ENCODE measurements at places on chromosomes 5 and 9.

DNA sequence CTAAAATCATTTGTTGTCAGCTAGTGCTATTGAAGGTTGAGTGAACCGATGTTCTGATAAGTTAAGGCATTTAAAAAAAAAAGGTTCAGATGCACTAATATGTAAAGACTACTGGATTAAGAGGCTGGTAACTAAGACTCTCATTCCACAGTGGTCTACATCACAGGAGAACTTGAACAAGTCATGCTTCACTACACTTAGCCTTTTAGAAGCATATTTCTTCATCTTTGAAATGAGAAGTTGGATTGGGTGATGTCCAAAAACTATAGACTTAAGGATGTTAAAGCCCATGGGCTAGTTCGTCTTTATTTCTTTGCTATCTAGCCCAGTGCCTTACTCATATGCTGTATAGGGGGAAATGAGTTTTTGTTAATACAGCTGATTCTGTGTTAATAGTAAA is 107.2 kb downstream of the NDUFS4 start:
- no peak for DNase-seq

DNA sequence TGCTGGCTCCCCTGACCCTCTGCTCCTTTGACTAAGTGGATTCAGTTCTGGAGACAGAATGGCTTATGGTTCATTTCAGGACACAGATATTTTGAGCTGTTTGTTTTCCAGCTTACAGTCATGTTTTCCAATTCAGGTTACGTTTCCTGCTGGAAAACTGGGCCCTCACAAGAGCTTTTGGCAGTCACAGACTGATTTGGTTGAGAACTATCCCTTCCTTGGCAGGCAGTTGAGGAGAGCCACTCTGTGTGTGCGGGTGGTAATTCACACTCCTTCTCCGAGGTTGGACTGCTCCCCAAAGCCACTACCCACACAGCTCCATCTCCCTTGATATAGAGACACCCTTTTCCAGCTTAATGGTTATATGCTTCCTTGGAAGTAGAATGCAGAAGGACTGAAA is 534.5 kb downstream of the TMEM38B start:
- DNase-seq, result no peak

GRCh38 chr5:150763023-150763769 is 4.4 kb upstream of the DCTN4 start:
- DNase-seq, result peak; percentile 20

DNA sequence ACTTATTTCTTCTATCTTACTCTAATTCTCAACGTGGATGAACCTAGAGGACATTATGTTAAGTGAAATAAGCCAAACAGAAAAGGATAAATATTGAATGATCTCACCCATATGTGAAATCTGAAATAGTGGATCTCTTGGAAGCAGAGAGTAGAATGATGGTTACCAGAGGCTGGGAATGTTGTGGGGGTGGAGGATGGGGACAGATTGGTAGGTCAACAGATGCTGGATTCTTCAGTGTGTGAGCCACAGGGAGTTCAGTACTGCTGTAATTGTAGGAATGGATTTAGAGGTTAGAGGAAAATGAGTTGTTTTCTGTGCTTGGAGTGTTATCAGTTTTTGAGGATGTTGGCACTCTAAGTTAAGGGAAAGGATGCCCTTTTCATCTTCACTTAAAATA is 190.6 kb downstream of the FBXL7 start:
- DNase-seq, result no peak

GRCh38 chr9:90965226-90966030 is 163.8 kb downstream of the SYK start:
- no peak for DNase-seq

DNA sequence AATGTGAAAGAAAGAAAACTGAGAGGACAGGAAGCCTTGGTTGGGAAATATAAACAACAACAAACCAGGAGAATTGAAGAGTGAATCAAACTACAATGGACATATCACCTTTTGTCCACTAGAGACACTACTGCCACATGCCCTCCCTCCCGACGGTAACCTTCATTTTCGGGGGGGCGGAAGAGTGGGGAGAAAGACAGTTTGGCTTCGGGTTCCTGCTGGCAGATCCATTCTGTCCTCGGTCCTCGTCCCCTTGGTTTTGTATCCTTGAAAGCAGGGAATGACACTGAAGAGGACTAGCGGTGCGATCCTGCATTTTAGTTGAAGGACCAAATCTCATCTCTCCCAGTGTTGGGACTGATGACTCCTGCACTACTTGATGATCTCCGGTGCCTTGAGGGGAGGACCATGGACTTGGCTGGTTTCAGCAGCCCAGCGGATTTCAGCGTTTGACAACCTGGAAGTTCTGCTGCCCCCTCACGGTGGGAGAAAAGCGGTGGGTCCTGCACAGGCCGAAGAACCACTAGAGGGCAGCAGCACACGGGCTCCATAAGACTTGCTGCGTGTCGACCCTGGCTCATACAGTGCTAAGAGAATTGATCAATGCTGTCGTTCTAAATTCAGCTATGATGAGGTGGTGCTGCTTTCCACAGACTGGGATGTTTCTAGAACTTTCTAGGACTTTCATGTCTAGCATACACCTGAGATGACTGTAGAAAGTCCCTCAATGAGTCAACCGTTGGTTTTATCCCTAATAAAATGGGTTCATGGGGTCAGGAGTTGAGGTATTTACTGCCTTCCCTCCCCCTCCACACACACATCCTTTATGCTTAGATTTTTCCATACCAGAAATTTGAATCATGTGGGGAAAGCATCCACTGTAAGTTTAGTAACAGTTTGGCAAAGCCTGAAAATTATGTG is 15.1 kb upstream of the ZNF131 start:
- peak; percentile 93 for DNase-seq

DNA sequence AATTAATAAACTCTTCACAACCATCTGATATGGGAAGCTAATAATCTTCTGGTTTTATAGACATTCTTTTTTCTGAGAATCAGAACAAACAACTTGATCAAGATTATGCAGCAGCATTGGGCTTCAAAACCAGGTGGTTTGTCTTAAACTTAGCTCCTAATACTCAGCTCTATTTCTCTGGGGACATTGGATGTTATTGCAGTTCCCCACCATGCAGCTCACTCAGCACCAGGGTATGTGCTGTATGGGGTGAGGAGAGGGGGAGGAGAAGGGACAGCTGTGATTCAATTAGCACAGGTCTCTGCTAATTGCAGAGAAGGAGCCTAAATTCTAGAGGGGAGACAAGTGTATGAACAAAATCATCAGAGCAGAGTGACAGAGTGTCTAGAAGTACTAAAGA is 210.7 kb upstream of the TNC start:
- no peak for DNase-seq

GRCh38 chr5:556909-557441 is 32.7 kb upstream of the SLC9A3 start:
- DNase-seq, result no peak

DNA sequence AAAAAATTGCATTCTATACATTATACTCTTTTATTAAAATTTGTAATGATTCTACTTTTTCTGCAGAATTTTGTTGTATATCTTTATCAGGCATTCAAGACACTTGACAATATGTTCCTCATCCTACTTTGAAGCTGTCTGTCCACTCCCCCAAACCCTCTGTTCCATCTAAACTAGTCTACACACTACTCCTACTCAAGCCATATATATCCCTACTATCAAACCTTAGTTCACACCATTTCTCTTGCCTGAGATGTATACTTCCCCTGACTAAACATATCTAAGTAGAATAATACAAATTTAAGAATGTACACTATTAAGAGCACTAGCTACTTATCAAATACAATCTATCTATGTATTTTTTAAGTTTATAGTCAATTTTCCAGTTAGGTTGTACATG is 107.1 kb upstream of the FTMT start:
- DNase-seq, result no peak

GRCh38 chr5:17398431-17398830 is 99.6 kb upstream of the TAF11L2 start:
- DNase-seq, result no peak

DNA sequence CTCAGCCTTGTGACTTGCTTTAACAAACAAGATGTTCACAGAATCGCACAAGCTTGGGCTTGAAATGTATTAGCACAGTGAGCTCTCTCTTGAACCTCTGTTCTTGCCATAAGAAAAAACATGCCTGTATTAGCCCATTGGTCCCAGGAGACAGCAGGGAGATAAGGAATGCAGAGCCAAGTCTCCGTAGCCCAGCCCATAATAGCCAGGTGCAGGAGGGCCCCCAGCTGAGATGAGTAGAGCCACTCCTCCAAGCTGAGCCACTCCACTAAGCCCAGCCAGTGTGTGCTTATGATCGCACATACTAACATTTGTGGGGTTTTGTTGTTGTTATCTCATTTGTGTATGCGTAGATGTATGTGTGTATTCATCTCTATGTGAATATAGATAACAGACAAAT is 21.6 kb upstream of the SVEP1 start:
- DNase-seq, result no peak

DNA sequence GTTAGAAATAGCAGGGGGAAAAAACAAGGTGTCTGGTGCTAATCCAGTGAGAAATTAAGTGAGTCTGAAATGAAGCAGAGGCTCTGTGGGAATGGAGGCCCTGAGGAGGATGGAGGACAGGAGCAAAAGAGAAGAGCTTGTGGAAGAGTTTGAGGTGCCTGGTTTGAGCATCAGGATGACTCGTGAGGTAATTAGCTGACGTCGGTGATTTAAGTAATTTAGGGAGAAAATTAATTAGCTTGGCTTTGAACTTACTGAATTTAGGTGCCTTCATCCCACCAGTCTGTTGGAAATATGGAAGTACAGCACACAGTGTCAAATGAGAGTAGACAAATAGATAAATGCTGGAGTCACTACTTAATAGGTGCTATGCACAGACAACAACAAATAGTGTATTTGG is 103.0 kb upstream of the CDH6 start:
- DNase-seq, result no peak

GRCh38 chr5:93153461-93153860 is 427.6 kb downstream of the NR2F1-AS1 start:
- DNase-seq, result no peak

DNA sequence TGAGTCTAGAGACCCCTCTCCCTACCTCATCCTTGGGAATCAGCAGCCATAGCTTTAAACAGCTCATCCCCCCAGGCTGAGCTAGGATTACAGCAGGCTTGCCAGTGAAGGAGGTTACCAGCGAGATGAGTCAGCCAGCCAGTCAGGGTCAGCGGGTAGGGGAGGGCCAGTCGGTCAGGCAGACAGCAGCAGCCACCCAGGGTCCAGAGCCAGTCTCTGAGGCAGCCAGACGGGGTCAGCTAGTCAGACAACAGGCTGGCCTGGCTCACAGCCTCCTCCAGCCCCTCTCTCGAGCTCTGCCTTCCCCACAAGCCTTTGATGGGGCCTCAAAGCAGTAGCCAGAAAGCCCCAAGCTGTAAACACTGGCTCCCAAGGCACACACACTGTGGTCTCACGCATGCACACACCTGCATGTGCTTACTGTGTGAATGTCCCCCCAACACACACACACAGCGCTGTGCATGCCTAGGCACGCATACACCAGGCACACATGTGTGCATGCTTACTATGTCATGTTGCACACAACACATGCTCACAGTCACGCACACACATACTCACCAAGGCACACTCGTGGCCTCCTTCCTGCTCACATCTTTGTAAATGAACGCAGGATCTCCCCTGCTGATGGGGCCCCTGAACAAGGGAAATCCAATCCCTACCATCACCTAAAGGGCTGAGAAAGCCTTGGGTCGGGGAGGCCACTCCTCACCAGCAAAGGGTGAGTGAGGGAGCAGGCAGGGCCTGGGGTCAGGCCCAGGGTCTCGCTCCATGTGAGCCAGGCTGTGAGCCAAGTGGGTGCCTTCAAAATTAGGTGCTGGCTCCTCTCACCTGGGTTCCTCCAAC is 28.2 kb upstream of the CPLX2 start:
- no peak for DNase-seq

GRCh38 chr5:101678481-101679193 is 617.4 kb downstream of the SLCO4C1 start:
- peak; percentile 12 for DNase-seq

GRCh38 chr5:90571147-90571773 is 12.7 kb downstream of the ADGRV1 start:
- DNase-seq, result no peak

DNA sequence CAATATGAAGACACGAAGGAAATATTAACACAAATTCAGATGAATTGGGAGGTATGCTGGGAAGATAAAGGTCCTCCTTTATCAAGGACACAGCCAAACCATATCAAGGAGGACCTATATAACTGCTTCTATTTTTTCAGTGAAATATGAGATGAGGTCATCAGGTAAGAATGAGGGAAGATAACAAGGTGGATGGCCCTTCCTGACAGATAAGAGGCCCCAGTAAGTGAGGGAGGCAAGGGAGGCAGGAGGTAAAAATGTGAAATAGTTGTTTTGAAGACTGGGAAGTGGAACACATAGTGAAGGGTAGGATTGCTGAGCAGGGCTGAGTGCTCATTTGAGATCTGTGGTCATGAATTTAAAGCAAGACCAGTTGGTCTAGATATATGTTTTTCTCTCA is 60.0 kb upstream of the FOXE1 start:
- no peak for DNase-seq

GRCh38 chr5:127754259-127754658 is 51.1 kb downstream of the CCDC192 start:
- DNase-seq, result no peak

DNA sequence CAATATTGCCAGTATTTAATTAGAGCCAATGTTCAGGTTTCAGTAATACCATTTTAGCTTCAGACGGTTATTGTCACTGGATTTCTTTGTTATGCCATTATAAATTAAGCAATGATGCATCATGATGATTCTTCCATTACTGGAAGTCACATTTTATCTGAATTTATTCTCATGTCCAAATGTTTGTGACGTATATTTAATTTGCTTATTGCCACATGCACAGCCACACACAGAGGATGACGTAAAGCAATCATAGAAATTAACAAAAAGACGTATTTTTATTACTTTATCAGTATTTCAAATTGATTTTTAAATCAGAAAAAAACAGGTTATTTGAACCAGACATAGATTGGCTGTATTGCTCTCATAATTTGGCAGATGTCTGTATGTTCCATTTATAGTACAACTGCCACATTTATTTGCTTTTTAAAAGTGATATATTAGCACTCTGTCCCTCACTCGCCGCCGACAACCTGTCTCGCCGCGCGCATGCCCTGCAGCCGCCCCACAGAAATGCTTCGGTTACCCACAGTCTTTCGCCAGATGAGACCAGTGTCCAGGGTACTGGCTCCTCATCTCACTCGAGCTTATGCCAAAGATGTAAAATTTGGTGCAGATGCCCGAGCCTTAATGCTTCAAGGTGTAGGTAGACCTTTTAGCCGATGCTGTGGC is 970.9 kb downstream of the CDH12 start:
- DNase-seq, result no peak

All from NCI-H1105 (cell line).